Left renal cortex interstitium (tissue), 4 donors: ENCODE measurements at places on chromosomes 13 and 19. TPM values are rescaled to one million over a fixed set of nuclear protein-coding genes. Genes with fewer than 3 reads are reported as not detected.

DNA sequence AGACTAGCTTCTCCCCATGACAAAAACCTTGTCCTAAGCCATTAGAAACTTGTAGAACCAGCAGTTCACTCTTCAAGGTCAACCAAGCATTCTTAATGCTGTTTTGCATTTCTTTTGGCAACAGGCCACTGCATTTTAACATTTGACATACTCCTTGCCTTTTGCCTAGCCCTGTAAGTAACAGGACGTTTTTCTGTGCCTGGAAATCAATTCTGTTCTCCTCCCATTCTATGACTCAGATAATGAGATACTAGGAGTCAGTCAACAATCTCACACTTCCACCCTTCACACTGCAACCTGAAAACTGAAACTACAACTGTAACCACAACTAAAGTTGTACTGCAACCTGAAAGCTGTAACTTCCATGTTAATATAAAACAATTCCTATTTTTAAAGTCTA is 268.7 kb downstream of the MZT1 start:
- no peak for DNase-seq

- DNase-seq = no peak
These were observed 65.0 kb downstream of the ARHGEF7 start for GRCh38 chr13:111179908-111180760.

- no peak for DNase-seq
These were observed 33.1 kb upstream of the ZNF331 start for GRCh38 chr19:53504885-53505284.

Gene F10
- 22.8 TPM for polyA plus RNA-seq
